Sciatic nerve (tissue), 2 donors: ENCODE measurements at places on chromosomes 5 and 9. TPM values are rescaled to one million over a fixed set of nuclear protein-coding genes. Genes with fewer than 3 reads are reported as not detected.

Gene SPINK6
- not detected for total RNA-seq

Gene NOP16
- total RNA-seq, result 9.3 TPM

Gene SPRY4
- 59.3 TPM for total RNA-seq

Gene CTNND2
- 10.1 TPM for total RNA-seq

Gene RORB
- 2.5 TPM for total RNA-seq

- DNase-seq, result no peak
These were observed 163.4 kb downstream of the TLE4 start for GRCh38 chr9:79735023-79735779.

- DNase-seq, result no peak
These were observed 13.2 kb downstream of the ZFAND5 start for GRCh38 chr9:72351538-72352453.

DNA sequence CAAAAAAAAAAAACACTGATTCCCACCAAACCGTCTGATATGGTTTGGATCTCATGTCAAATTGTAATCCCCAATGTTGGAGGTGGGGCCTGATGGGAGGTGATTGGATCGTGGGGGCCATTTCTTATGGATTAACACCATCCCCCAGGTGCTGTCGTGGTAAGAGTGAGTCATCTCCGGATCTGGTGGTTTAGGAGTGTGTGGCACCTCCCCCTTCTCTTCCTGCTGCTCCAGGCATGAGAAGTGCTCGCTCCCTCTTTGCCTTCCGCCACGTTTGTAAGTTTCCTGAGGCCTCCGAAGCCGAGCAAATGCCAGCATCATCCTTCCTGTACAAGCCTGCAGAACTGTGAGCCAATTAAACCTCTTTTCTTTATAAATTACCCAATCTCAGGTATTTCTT is 45.2 kb downstream of the HSD17B3 start:
- no peak for DNase-seq

DNA sequence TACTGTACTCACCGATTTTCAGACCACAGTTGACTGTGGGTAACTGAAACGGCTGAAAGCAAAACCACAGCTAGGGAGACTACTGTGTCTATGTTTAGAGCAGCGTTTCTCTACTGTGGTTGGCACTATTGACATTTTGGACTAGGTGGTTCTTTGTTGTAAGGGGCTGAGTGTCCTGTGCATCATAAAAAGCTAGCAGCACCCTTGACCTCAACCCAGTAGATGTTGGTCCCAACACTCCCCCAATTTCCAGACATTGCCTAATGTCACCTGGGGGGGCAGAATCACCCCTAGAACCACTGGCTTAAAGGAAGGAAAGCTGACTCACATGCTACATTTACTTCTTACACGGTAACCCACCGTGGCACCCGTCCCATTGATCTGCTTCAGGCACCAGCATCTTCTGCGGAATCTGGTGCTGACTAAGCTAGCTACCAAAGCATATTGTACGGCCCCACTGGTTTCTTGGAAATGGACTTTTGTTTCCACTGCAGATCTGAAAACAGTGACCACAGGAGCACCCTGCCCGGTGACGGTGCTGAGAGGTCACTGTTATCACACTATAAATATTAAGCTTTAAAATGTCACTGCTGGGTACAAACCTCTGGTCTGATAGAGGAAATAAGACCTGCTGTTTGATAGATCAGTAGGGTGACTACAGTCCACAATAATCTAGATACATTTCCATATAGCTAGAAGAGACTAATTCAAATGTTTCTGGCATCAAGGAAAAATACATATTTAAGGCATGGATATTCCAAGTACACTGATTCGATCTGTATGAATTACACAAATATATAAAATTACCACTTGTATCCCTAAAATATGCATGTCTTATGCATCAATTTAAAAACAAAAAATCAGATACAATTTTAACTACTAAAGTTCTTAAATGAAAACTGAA is 151.4 kb downstream of the HSD17B3 start:
- DNase-seq, result peak; percentile 40

- no peak for DNase-seq
These were observed 55.9 kb upstream of the IL6ST start for GRCh38 chr5:56050551-56051255.

GRCh38 chr5:158287643-158288271 is 428.8 kb upstream of the CLINT1 start:
- no peak for DNase-seq

DNA sequence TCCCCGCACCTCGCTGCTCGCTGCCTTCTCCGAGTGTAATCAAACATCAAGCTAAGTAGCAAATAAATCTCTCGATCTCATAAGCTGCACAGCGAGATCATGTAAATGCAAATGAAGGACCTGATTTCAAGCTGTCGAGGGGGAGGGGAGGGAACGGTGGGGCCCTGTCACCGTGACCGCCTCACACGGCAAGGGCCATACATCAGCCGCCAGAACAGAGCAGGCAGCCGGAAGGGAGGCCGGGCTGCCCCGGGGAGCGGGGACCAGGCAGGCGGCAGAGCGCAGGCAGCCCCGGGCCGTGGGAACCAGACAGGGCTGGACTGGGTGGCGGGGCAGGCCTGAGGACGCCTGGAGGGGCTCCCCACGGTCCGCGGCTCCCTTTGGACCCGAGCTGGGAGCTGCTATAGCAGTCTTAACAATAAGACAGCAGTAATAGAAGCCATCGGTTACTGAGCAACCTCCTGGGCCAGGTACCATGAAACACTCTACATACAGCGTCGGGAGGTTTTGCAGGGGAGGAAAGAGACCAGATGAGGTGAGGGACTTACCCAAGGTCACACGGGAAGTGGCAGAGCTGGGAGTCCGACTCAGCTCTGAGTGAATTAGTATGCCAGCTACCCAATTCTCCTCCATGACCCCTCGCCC is 76.8 kb downstream of the CFAP77 start:
- DNase-seq, result no peak

GRCh38 chr5:111461934-111462333 is 50.4 kb downstream of the STARD4 start:
- no peak for DNase-seq

DNA sequence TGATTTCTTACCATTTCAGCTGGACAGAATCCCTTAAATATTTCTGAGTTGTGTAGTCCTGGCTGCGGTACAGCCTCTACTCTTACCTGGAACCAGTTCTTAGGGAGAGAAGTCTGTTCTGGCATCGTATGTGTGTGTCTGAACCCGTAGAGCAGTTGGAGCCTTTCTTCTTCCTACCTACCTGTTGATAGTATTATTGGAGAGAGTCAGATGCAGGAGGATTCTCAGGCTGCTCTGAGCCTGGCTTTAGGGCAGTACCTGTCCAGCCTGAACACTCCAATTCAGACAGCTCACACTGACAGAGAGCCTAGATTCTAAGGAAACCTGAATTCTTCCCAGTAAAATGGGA is 190.1 kb downstream of the CD180 start:
- no peak for DNase-seq

- no peak for DNase-seq
These were observed 32.4 kb downstream of the C9 start for GRCh38 chr5:39331861-39332381.

DNA sequence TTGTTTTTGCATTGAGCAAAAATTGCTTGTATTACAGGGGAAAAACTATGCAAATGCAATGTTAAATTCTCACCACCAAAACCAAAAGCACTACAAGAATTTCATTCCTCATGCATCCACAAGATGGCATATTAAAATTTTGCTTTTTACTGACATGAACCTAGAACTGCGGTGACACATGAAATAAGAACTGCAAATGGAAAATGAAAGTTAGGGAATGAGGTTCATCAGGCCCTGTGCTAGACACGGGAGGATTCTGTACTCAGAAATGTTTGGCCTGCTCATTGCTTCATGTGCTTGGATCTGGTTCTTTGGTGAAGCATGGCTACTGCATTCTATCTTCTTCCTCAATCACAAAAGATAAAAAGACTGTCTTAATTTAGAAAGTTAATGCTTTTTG is 9.1 kb upstream of the RFK start:
- DNase-seq, result no peak
